ENCODE measurements at places on chromosomes 16 and 17.

DNA sequence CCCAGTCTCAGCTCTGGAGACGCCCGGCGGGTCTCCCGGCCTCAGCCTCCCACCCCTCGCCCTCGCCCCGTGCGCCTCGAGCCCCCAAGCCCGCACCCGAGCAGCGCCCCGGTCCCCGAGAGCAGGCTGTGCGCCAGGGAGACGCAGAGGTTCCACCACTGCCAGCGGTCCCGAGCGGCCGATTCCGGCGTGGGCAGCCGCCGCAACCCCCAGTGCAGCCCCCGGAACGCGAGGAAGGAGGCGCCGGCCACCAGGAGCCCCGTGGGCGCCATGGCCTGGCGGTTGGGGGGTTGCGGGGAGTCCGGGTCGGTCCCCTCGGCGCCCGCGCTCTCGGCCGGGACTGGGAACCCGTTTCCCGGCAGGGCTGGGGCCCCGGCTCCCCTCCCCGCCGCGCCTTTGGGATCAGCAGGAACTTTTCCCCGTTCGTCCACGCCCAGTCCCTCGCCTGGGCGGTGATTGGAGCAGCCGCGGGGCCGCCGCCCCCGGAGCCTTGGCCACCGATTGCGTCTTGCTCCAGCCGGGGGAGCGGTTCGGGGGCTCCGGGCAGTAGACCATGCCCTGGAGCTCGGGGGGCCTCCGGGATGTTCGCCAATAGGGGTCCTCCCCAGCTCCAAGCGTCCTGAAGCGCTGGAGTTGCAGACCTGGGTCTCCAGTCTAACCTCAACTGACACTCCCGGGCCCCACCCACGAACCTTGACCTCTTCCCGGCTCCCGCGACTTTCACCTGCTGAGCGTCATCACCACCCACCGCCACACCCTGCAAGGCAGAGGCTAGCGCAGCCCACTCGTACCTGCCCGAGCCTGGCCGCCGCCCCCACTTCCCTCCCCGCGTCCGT is at the start of gene TLCD2:
Gene TLCD2 (minus strand): TSS at position 407 of the 836 bp plus-strand sequence. CDS start 135 bp downstream, at position 272.
- DNase-seq = no peak

- DNase-seq = no peak
These were observed 1.6 kb downstream of the MYO1C start for GRCh38 chr17:1490643-1491442.

DNA sequence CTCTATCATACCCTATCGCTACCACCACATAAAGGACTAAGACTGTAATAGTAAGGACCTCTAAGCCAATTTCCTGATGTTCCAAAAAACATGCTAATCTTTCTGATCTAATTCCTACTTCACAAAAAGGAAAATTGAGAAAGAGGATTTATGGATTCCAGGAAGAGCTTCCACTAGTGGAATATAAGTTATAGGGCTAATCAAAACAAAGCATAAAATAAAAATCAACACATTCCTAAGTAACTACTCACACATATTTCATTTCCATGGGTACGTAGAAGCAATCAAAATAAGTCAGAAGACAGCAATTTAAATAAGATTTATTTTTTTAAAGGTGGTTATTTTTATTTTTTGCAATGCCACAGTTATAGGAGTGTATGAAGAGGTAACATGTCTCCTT is 12.4 kb downstream of the CCDC43 start:
- DNase-seq = no peak

DNA sequence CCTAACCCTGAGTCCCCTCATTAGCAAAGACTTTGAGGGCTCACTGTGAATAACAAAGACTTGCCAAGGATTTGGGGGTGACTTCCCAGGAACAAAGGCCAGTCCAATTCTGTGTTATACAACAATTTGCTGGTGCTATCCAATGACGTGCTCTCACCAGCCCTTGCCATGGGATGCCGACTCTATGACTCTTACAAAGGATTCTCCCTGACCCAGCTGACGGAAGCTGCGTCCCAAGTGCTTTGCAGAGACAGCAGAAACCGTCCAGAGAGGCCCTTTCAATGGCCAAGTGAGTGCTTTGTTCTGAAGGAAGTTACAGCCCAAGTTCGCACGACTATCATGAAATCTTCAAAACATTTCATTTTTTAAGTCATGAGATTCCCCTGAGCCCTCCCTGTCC is 345.3 kb upstream of the TNRC6C start:
- DNase-seq = no peak

DNA sequence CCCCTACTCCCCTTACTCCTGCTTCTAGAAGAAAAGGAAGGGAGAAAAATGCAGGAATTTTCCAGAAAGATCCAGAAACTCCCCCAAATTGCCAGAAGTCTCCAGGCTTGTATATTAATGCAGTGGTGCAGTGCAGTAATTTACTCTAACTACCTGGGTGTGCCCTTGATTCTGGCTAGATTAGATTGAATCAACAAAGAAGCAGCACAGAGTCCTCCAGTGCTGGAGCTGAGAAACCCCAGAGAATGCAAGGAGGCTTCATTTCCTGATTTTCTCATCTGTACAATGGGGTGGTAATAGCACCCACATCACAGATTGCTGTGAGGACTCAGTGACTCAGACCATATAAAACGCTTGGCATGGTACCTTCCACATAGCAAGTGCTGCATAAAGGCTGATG is 247.3 kb upstream of the RPL38 start:
- DNase-seq = no peak

DNA sequence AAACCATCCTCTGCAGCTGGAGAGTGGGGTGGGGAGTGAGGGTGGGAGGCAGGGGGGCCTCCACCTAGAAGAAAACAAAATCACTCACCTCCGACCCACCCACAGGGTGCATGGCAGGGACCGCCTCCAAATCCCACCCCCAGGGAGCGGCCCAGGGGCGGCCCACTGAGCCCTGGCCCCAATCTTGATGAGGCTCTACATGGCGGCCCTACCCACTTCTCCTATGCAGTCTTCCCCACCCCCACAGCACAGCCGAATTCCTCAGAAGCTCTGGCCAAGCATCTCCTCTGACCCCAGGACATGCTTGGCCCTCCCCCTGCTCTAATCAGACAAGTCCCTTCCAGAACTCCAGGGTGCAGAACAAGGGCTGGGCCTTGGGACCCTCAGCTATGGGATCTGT is 18.2 kb upstream of the FASN start:
- DNase-seq = no peak
